ENCODE measurements at places on chromosomes 4 and X.

DNA sequence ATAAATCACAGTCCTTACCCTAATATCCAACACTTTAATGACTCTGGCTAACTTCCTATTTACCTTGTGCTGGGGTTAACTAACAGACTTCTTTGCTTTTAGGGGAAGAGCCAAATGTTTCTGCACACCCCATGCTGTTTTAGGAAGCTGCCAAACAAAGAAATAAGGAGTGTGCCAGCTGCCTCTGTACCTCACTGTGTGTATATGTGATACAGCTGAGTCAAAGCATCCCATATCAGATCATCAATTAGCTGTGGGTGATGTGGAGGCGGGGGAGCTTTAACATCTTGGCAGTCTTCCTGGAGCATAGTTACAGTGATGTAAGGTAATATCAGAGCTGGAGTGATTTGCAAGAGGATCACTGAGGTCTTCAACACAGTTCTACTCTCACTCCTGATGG is 95.4 kb downstream of the COL25A1 start:
- H3K27me3 ChIP-seq, result no peaks in the 10 kb centered on the region
- peaks cover 9% of the 10 kb centered on the region for H3K4me1 ChIP-seq
- H3K27ac ChIP-seq, result no peak overlapping the region
- no peak overlapping the region for H3K4me3 ChIP-seq

DNA sequence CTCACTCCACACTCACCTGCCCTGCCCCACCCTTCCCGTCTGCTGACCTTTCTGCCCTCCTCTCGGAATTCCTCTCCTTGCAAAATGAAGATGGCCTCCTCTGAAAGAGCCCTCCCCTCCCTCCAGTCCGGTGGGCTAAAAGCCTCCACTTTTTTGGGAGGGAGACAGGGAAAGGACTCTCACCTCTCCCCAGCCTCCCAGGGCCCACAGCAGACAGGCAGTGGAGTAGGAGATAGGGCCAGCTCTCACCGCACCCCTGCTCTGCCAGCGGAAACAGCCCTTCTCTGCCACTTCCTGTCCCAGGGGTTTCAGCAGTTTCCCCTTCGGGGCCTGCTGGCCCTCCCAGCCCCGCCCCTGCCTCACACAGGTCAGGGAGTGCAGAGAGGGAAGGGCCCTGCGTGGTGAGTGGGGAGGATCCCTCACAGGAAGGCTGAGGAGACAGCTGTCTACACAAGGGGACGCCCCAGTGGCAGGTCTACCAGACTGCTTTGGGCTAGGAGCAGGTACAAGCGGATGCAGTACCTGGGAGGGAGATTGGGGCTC is 18.2 kb downstream of the ELF4 start:
- no peak for DNase-seq
- no peaks in the 10 kb centered on the region for H3K36me3 ChIP-seq
- peak overlapping the region; percentile 20 for H3K27ac ChIP-seq
- peaks cover 3% of the 10 kb centered on the region for H3K4me1 ChIP-seq
- no peak overlapping the region for H3K4me3 ChIP-seq

DNA sequence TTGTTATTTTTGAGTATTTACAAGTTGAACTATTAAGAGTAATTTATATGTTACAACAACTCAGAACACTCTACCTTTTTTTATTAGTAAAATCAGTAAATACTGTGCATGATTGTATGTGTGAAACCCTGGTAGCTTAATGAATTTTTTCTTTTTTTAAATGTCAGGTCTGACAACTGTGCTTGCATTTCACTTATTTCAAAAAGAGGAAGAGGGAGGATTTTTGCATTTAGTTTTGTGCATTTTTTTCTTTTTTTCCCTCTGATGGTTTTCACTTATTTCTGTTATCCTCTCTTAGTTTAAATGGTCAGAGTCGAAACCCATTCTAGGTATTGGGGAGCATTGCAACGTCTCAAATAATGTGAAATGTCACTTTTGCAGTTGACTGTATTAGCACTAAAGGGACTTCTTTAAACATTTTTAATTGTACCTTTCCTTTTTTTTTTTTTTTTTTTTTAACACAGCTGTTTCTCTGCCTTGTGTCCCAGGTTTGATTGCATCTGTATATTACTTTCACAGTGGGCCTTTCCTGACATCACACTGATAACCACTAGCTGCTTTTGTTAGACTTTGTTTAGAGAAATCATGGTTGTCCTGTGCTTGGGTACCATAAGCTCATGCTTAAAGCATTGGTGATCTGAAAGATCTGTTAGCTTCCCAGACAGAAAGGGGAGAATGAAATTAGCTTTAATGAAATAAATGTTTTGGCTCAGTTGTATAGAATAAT is 28.5 kb downstream of the MOB1B start:
- no peak overlapping the region for H3K27ac ChIP-seq
- DNase-seq, result no peak

- no peaks in the 10 kb centered on the region for H3K27me3 ChIP-seq
- no peak overlapping the region for H3K4me3 ChIP-seq
- H3K4me1 ChIP-seq, result peaks cover 5% of the 10 kb centered on the region
- H3K27ac ChIP-seq, result no peak overlapping the region
- no peaks in the 10 kb centered on the region for H3K36me3 ChIP-seq
Observed at GRCh38 chrX:51336584-51336983, 4.0 kb downstream of the NUDT10 start.

GRCh38 chr4:101115887-101116286 is 231.4 kb downstream of the PPP3CA start:
- no peak overlapping the region for H3K4me3 ChIP-seq
- no peaks in the 10 kb centered on the region for H3K36me3 ChIP-seq
- no peak for DNase-seq
- H3K4me1 ChIP-seq, result peaks cover 7% of the 10 kb centered on the region
- no peaks in the 10 kb centered on the region for H3K27me3 ChIP-seq

- no peaks in the 10 kb centered on the region for H3K27me3 ChIP-seq
- no peak overlapping the region for H3K4me3 ChIP-seq
- H3K27ac ChIP-seq, result no peak overlapping the region
- H3K4me1 ChIP-seq, result no peaks in the 10 kb centered on the region
- H3K36me3 ChIP-seq, result no peaks in the 10 kb centered on the region
Observed at GRCh38 chrX:86724277-86724676, 576.0 kb downstream of the DACH2 start.

GRCh38 chr4:81627590-81627989 is 155.9 kb upstream of the RASGEF1B start:
- peaks cover 37% of the 10 kb centered on the region for H3K4me1 ChIP-seq
- no peaks in the 10 kb centered on the region for H3K27me3 ChIP-seq
- H3K4me3 ChIP-seq, result no peak overlapping the region
- no peaks in the 10 kb centered on the region for H3K36me3 ChIP-seq
- peak overlapping the region; percentile 5 for H3K27ac ChIP-seq

DNA sequence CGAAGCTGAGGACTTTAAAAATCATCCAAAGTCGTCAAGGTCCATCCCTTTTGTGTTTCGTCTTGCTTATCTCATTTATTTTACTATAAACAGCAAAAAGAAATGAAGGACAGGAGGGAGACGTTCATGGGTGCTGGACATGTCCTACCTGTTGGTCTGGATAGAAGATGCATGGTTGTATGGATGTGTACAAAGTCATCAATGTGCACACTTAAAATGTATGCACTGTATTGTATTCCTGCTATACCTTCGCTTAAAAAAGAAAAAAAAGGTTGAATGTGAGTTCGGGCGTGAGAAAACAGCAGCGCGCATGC is 313 bp upstream of the BLOC1S4 start:
- H3K27ac ChIP-seq, result peak overlapping the region; percentile 93
- no peak for DNase-seq
- H3K36me3 ChIP-seq, result no peaks in the 10 kb centered on the region
- H3K4me1 ChIP-seq, result peaks cover 38% of the 10 kb centered on the region
- peak overlapping the region; percentile 87 for H3K4me3 ChIP-seq
- peaks cover 3% of the 10 kb centered on the region for H3K27me3 ChIP-seq

DNA sequence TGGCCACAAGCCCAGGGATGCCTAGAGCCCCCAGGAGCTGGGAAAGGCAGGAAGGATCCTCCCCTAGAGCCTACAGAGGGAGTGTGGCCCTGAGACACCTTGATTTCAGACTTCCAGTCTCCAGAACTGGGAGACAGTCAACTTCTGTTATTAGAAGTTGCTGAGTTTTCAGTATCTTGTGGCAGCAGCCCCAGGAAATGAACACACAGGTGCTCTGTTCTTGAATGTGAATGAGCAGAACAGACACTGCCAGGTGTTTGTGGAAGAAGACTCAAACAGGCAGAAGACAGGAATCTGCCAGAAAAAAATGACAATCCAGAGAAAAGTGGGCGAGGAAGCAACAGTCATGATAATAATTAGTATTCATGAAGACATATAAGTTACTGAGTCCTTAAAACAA is 64.5 kb upstream of the STS start:
- peaks cover 8% of the 10 kb centered on the region for H3K36me3 ChIP-seq
- peaks cover 26% of the 10 kb centered on the region for H3K4me1 ChIP-seq
- no peak overlapping the region for H3K4me3 ChIP-seq
- H3K27me3 ChIP-seq, result peaks cover 2% of the 10 kb centered on the region

DNA sequence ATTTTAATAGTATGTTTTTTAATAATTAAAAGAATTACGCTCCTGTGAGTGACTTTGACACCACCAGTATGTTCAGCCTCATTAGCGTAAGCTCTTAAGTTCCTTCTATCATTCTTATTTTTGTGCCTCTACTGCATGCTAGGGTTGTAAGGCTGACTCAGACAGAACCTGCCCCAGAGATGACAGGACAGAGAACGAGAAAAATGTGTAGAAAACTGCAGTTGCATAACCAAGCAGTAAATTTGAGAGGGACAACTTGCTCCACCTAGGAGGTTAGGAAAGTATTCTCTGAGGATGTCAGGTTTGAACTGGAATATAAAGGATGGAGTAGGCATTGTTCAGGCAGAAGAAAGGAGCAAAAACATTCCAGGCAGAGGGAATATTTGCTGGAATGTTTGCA is 98.7 kb downstream of the NFKB1 start:
- H3K36me3 ChIP-seq, result peaks cover 33% of the 10 kb centered on the region
- no peak for DNase-seq
- peak overlapping the region; percentile 42 for H3K27ac ChIP-seq
- H3K4me1 ChIP-seq, result peaks cover 43% of the 10 kb centered on the region

GRCh38 chr4:113276464-113277170 is 227.2 kb downstream of the ANK2 start:
- peaks cover 5% of the 10 kb centered on the region for H3K36me3 ChIP-seq
- H3K27ac ChIP-seq, result no peak overlapping the region
- H3K27me3 ChIP-seq, result no peaks in the 10 kb centered on the region
- no peak overlapping the region for H3K4me3 ChIP-seq
- H3K4me1 ChIP-seq, result no peaks in the 10 kb centered on the region

DNA sequence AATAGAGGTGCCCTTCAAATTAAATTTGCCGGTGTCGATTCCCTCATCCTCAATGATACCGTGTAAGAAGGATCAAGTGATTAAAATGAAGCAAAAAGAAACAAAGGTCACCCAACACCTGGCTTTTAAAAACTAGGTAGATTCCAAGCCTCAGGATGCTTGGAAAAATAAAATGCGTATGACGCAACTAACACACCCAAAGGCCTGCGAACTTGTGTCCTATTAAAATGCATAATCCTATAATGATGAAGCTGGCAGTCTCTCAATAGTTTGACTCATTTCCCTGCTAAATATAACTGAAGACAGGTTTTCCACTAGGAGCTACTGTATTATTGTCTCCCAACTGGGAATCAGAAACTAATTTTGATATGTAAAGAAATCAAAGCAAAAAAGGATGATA is 263.2 kb downstream of the DHX15 start:
- H3K4me1 ChIP-seq, result peaks cover 23% of the 10 kb centered on the region
- H3K27ac ChIP-seq, result no peak overlapping the region
- no peaks in the 10 kb centered on the region for H3K36me3 ChIP-seq
- no peak overlapping the region for H3K4me3 ChIP-seq
- no peak for DNase-seq
- peaks cover 3% of the 10 kb centered on the region for H3K27me3 ChIP-seq

DNA sequence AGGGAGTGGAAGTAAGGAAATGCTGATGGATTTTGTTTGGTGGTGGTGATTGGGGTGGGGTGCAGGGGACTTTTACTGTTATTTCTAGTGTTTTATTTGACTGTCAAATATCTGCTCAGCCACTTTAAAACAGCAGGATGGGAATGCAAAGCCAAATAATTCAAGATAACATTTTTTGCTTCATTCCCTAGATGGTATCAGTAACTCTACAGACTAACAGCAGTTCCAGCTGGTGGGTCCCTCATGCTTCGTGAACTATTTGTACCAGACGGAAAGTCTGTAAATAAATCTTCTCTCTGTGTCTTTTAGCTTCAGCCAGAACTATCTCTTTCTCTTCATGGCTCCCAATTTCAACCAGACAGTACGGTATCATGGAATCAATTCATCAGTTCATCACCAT is 27.5 kb downstream of the GPR143 start:
- no peak overlapping the region for H3K27ac ChIP-seq
- DNase-seq, result no peak
- H3K27me3 ChIP-seq, result no peaks in the 10 kb centered on the region
- no peaks in the 10 kb centered on the region for H3K4me1 ChIP-seq
- H3K36me3 ChIP-seq, result no peaks in the 10 kb centered on the region

- H3K36me3 ChIP-seq, result peaks cover 4% of the 10 kb centered on the region
- peak overlapping the region; percentile 99 for H3K4me3 ChIP-seq
- no peak overlapping the region for H3K27ac ChIP-seq
- no peaks in the 10 kb centered on the region for H3K27me3 ChIP-seq
- DNase-seq, result no peak
Observed at GRCh38 chr4:336099-336892, 1.3 kb upstream of the ZNF141 start.

Data from chondrocyte (in vitro differentiated cells).